Stimulated activated naive CD4-positive, alpha-beta T cell (primary cell): ENCODE measurements at places on chromosomes 4 and X.

DNA sequence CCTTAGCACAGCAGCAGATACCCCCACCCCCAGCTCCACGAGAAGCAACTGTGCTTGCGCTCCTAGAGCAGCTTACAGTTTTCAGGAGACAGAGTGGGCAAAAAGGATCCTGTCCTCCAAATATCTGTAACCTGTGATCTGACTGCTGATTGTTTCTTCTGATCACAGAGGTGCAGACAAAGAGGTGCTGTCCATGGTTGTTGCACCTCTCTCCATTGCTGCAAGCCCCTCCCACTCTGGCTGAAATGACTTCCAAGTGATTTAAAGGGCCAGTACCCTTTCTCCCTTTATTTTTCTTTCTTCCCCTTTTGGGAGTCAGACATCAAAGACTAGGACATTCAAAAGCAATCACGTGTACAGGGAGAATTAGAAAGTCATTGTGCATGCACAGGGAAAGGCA is 205.3 kb upstream of the GEMIN8 start:
- DNase-seq = no peak

DNA sequence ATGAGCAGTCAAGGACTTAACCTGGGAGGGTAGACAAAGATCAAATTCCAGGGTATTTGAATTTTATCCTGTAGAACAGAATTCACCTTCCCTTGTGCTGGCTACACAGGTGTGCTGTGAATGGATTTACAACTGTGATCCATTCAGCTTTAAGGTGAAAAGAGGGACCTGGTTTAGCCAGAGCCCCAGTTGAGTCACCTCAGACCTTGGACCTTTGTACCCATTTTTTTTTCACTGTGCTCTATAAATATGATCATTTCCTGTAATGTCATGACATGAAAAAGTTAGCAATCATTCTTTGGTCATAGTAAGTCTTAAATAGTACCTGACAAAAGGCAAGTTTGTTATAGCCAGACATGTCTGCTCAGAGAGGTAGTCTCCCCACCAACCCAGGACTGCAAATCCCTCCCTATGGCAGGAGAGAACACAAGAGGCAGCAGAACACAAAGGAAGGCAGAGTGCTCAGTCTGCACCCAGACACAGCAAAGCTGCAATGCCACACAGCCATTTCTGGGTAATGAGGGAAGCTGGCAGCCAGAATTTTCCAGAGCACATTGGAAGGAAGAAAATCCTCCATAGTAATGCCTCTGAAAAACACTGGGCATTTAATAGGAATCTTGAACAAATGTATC is 77.9 kb downstream of the CXXC4 start:
- DNase-seq = no peak

DNA sequence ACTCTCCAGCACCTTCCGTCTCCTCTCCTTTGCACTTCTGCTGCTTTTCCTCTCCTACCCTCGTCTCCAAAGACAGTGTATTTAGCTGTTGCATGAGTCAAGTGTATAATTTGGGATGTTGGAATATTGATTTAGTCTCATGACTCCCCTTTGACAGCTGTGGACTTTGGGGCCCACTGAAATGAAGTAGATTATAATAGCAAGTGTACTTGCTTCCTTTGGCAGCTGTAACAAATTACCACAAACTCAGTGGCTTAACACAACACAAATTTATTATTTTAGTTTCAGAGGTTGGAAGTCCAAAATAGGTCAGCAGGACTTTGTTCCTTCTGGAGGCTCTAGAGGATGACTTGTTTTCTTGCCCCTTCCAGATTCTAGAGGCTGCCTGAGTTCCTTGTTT is 29.5 kb upstream of the MSL3 start:
- no peak for DNase-seq

- DNase-seq = no peak
These were observed 841 bp downstream of the ACOT9 start for GRCh38 chrX:23742174-23742696.

GRCh38 chrX:46456125-46456922 is 88.9 kb downstream of the ZNF674 start:
- DNase-seq = no peak

DNA sequence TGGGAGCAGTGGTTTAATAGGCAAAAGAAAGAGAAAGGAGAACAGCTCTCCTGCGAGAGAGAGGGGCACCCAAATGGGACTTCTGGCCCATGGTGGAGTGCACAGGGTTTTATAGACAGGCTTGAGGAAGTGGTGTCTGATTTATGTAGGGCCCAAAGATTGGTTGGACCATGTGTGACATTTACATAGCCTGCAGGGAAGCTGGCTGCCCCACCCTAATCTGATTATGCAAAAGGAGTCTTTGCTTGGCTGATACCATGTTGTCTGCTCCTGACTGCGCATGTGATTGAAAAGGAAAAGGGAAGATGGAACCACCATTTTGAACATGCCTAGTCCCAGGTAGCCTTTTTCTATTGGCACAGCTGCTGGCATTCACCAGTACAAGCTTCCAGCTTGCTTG is 100.0 kb upstream of the DIPK2B start:
- DNase-seq = no peak

- no peak for DNase-seq
These were observed 36.9 kb downstream of the SORBS2 start for GRCh38 chr4:185774845-185775680.

DNA sequence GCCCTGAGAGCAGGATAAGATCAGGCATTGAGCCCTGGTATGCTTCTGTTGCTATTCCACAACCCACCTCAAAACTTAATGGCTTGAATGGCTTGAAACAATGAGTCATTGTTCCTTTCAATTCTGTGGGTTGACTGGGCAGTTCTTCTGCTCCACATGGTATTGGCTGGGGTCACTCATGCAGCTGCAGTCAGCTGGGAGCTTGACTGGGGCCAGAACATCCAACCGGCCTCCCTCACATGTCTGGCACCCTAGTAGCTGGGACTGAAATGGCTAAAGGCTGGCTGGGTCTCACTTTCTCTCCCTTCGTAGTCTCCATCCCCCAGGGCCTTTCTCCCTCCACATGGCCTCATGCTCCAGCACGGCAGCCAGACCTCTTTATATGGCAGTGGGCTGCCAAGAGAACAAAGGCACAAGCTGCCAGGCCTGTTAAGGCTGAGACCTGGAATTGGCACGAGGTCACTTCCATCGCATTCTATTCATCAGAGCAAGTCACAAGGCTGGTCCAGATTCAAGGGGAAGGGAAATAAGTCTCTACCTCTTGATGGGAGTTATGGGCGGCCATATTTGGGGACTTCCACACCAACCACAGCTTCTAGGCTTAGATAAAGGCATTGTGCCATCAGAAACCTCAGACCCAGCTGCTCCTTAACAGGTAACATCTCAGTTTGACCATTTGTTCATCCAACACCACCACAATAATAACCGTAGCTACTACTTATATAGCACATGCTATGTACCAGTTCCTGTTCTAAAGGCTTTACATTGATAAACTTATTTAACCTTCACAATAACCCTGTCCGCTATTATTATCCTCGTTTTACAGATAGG is 159.7 kb upstream of the ATP6AP2 start:
- no peak for DNase-seq
